ENCODE measurements at places on chromosomes 16 and 17.

GRCh38 chr17:48131216-48131824 is 23.8 kb downstream of the SNX11 start:
- peak; percentile 77 for DNase-seq

- no peak for DNase-seq
Measured at GRCh38 chr16:48834576-48834975, 224.6 kb upstream of the N4BP1 start.

DNA sequence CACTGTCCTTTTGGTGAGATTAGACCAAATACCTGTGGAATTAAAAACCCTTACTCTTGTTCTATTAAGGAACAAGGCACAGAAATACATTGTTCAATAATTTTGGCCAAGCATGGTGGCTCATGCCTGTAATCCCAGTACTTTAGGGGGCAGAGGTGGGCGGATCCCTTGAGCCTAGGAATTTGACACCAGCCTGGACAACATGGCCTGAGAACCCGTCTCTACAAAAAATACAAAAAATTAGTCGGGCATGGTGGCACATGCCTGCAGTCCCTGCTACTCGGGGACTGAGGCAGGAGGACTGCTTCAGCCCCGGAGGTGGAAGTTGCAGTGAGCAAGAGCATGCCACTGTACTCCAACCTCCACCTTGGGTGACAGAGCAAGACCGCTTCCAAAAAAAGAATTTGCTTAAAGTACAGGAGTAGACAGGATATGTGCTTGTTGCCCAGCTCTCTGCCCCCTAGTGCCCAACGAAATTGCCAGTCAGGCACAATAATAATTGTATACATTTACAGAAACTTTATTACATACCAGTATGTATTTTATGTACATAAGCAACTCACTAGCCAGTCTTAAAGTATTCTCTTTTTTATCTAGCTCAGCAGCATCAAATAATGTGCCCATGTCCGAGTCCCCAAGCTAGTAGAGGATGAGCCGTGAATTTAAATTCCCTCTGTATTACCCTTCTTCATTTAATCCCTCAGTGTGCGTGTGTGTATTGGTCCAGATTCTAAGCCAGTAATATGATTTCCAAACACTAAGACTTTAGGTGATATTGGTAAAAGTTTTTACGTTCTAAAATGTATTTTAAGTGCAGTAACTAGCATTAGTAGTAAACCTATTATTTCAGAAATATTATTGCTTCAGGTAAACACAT is 1.4 kb downstream of the THUMPD1 start:
- peak; percentile 33 for DNase-seq

GRCh38 chr17:16456742-16457316 is 35.2 kb downstream of the LRRC75A start:
- no peak for DNase-seq

DNA sequence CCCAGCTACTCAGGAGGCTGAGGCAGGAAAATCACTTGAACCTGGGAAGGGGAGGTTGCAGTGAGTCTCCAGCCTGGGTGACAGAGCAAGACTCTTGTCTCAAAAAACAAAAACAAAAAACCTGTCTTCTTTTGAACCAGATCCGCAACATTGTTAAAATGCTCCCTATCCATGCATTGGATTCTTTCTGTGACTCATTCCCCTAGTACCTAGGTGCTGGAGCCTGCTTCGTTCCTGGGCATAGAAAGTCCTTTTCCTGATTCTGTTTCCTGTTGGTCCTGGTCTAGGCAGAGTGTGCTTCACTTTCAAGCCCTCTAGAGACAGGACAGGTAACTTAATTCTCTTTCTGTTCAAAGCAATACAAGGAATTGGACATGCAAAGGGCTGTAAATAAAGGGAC is 5.2 kb downstream of the EPN2 start:
- DNase-seq, result no peak

DNA sequence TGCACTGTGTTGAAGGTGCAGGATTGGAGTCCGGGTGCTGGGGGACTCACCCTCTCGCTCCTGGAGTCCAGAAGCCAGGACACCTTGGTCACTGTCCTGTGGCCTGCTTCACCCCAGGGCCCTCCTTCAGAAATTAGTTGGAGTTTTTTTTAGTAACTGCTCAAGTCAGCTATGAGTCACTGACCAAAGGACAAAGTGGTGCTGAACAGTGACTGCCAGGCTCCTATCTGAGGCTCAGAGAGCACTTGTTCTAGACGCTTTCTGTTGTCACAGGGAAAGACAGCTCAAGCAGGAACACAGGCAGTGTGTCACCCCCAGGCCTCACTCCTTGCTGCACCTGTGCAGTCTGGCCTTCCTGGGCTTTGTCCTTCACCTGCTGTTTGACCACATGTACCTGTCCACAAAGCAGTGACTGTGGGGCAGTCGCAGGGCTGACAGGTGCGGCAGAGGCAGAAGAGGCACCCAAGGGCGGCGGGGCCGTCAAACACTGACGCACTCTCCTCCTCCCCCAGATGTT is 4.1 kb upstream of the FAAP100 start:
- DNase-seq, result no peak

GRCh38 chr17:80443916-80444643 is 29.1 kb downstream of the ENDOV start:
- no peak for DNase-seq

GRCh38 chr17:76146053-76146851 is 5.2 kb upstream of the FOXJ1 start:
- DNase-seq, result no peak

DNA sequence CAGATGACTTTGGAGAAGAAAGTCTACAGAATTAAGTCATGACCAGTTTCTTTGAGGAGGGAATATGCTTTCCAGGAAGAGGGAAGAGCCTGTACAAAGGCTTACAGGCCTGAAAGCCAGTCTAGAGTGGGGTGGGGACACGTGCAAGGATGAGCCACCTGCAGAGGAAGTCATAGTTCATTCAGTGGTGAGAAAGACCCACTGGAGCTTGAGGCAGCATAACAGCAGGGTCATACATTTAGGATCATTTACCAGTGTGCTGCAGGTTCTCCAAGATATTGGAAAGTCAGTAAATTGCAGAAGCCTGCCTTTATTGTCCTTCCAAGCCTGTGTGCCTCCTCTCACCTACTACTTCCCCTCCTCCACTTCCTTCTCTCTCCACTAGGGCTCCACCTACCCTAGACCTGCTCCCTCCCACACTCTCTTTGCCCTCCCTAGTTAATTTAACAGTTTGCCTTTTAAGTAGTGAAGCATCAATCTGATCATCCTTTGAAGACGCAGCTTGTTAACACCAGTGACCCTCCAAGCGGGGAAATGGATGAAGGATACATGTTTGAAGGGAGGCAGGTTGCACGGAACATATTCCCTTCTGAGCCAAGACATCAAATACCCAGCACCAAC is 40.2 kb downstream of the CDRT15 start:
- no peak for DNase-seq

- no peak for DNase-seq
Measured at GRCh38 chr16:68331879-68332410, 21.1 kb downstream of the PRMT7 start.

- no peak for DNase-seq
Measured at GRCh38 chr16:62549875-62550274, 513.6 kb upstream of the CDH8 start.

DNA sequence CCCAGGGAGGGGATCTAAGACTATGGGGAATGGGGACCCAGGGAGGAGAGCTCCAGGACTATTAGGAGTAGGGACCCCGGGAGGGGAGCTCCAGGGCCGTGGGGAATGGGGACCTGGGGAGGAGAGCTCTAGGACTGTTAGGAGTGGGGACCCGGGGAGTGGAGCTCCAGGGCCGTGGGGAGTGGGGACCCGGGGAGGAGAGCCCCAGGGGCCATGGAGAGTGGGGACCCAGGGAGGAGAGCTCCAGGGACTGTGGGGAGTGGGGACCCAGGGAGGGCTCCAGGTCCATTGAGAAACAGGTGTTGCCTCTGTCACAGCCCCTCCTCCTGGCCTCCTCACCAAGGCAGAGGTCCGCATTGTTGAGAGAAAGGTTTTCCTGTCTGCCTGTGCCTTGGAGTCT is 16.0 kb downstream of the MPRIP start:
- DNase-seq, result no peak

GRCh38 chr17:81869221-81870130 is 1.7 kb downstream of the ARHGDIA start:
- peak; percentile 45 for DNase-seq

GRCh38 chr17:68850749-68851510 is 104.3 kb downstream of the ABCA8 start:
- DNase-seq, result no peak

DNA sequence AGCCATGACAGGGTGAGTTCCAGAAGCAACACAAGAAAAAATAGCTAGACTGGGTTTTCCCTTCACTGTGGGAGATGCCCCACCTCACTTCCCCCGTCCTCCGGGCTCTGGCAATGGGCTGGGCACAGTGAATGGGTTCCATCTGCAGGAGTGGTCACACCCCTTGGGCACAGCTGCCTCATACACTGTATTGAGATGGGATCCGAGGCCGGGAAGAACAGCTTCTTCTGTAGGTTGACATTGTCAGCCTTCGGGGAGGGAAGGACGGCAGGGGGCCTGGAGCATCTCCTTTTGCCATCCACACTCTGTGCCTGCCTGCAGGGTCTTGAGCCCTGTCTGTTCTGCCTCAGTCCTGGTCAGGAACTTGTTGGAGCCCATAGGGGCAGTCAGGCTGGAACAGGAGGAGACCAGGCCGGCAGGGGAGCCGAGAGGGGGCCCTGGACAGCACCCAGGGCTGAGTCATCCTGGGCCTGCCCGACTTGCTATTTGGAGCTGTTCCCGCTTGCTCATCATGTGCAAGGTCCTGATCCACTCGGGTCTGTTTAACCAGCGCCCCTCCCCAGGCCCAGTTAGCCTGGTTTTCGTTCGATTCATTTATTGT is 286.7 kb downstream of the SEC14L1 start:
- no peak for DNase-seq

DNA sequence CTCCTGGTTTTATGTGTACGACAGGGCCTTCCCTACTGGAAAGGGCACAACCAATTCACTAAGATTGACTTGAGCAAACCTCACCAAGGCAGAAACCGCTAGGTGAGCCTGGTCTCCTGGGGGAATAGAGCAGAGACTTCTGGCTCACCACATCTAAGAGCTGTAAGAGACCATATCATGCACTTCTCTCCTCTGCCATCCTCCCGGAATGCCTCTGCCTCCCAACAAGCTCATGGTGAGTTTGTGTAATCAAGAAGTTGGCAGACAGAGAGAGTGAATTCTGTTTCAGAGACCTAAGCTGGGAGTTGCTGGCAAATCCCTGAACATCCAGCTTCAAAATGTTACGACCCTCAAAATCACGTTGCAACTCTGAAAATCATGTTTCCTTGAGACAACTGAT is 154.8 kb downstream of the SLC39A11 start:
- no peak for DNase-seq

DNA sequence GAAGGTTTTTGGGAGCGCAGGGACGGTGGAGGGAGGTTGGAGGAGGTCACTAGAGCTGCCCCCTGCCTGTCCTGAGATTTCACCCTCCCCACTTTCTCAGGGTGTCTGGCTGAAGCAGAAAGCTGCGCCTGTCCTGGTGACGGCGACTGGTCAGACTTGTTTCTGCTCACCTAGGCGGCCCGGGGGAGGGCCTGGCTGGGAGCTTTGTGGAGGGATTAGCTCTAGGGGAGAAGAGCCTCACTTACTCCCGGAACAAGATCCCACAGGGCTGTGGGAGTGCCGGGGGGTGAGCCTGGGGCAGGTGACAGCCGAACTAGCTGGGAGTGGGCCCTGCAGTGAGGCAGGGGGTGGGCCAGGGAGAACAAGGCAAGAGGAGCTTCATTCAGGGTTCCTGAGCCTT is 11.5 kb downstream of the NHERF1 start:
- DNase-seq, result no peak

DNA sequence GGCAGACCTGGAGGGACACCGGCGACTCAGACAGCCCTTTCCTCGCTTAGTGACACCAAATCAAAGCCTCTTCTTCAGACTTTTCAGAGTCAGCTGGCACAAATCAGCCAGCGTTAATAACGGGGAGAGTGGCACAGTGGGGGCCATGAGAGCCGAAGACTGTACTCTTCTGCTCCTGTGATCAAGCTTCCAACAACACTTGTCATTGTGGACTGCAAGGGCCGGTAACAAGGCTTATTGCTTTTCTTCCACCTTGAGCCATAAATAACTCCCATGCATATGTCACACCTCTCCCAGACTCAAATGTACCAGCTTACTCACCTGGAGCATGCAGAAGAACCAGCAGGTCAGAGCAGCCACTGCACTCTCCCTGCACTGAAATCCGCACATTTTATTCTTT is 12.8 kb downstream of the FLCN start:
- no peak for DNase-seq

DNA sequence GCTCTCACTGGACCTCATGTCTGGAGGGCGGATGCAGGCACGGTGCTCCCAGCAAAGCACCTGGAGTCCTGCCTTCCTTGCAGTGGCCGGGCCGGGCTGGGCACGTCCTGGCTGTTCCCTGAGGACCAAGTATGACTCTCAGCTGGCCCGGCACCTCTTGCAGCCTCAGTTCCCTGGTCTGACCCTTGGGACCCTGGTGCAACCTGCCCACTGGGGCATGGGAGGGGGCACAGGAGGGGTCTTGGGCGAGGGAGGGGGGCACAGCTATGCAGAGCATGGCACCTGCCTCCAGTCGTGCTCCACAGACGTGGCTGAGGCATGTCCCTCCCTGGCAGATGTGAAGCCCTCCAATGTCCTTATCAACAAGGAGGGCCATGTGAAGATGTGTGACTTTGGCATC is 19.6 kb downstream of the MAP2K3 start:
- no peak for DNase-seq

GRCh38 chr17:3635474-3636153 is 436 bp downstream of the SHPK start:
- DNase-seq, result peak; percentile 66

DNA sequence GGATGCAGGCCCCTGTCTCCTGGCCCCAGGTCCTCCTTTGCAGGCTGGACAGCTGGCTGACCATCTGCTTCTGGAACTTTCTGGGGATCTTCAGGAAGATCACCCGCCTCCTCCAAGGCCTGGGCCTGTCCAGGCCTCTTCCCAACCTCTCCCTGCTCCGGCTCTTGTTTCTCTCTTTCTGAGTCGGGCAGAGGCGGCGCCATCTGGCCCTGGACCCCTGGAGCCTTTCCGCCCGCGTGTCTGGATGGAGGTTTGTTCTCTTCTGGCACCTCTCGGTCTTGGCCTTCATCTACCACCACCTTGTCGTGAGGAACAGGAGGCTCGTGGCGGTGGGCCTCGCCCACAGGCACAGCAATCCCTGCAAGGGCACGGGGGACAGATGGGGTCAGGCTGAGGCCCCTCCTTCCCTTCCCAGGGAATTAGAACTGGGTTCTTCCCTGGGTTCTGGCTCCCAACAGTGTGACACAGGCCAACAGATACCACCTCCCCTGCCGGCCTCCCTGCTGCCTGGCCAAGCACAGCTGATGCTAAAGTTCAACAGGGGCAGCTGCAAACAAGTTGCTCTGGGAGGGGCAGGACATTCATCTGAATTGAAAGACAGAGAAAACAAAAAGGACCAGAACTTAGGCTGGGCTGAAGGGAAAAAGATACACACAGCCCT is 13.3 kb downstream of the NDUFAF8 start:
- no peak for DNase-seq

GRCh38 chr16:14522671-14523070 is 107.4 kb downstream of the PARN start:
- no peak for DNase-seq

GRCh38 chr17:80393961-80394360 is 21.0 kb upstream of the ENDOV start:
- DNase-seq, result no peak
